ENCODE measurements at places on chromosomes 11 and 22. TPM values are rescaled to one million over a fixed set of nuclear protein-coding genes. Genes with fewer than 3 reads are reported as not detected.

DNA sequence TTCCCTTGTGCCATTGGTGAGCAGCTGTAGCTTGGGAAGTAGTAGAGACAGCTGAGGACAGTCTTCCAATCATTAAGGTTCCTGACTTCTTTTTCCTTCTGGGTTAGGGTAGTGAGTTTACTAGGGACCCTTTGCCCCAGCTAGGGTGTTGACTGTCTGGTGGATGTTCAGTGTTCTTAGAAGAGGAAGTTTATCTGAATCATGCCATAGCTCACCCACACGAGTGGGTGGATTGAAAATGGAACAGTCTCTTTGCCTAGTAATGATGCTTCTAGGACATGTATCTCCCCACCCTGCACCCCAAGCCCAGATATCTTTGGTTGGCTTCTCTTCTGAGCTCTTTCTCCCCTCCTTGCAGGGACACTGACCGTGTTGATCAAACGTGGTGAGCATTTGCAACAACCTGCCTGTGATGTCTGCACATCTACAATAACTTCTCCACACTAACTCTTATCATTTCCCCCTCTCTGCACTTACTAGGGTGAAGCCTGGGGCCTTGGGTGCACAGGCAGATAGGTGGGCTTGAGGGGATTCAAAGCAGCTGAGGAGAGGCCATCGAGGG lies 57.1 kb upstream of the HORMAD2 start:
- no peaks in the 10 kb centered on the region for H3K4me1 ChIP-seq
- H3K4me3 ChIP-seq: no peak overlapping the region
- DNase-seq: no peak
- H3K27ac ChIP-seq: no peak overlapping the region

GRCh38 chr11:32417806-32418205 lies 17.5 kb downstream of the WT1 start:
- H3K27ac ChIP-seq: no peak overlapping the region
- H3K36me3 ChIP-seq: no peaks in the 10 kb centered on the region
- DNase-seq: no peak
- H3K4me1 ChIP-seq: no peaks in the 10 kb centered on the region

GRCh38 chr11:99277281-99277680 lies 256.5 kb downstream of the CNTN5 start:
- no peak overlapping the region for H3K27ac ChIP-seq
- no peaks in the 10 kb centered on the region for H3K27me3 ChIP-seq
- no peaks in the 10 kb centered on the region for H3K36me3 ChIP-seq
- H3K4me1 ChIP-seq: no peaks in the 10 kb centered on the region
- H3K4me3 ChIP-seq: no peak overlapping the region

DNA sequence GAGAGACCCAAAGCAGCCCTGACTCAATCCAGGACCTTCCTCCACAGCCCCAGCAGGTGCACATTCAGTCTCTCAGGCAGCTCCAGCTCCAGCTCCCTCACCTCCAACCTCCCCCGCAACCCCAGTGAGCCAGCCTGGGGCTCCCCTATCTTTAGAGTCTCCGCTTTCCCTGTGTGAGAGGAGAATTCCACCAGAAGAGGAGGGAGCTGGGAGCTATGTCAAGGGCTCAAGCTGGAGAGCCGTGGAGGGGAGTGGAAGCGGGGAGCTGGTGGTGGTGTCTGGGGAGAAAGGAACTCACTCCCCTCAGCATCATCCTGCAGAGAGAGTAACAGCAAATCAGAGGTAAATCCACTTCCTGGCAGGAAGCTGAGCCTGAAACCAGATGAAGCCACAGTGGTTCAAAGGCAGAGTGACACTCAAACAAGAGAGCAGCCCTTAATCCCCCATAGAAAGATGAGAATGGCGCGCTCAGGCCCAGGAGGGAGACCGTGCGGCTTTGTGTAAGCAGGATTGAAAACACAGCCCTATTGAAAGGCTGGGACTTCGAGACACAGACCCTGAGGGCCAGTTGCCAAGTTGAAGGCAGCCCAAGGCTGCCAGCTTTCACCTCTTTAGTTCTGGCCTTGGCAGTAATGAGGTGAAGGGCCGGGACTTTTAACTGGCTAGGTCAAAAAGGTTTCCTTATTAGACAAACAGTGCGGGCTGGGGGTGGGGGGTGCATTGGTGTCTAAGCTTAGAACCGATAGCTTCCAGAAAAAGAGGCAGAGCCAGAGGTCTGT lies 21.4 kb upstream of the CDON start:
- no peak overlapping the region for H3K27ac ChIP-seq
- no peaks in the 10 kb centered on the region for H3K27me3 ChIP-seq
- DNase-seq: no peak

GRCh38 chr22:22397875-22398524 lies 110.5 kb downstream of the ZNF280B start:
- no peak overlapping the region for H3K4me3 ChIP-seq
- DNase-seq: peak; percentile 84
- peak overlapping the region; percentile 27 for H3K27ac ChIP-seq
- no peaks in the 10 kb centered on the region for H3K27me3 ChIP-seq
- H3K36me3 ChIP-seq: no peaks in the 10 kb centered on the region
- H3K4me1 ChIP-seq: no peaks in the 10 kb centered on the region

DNA sequence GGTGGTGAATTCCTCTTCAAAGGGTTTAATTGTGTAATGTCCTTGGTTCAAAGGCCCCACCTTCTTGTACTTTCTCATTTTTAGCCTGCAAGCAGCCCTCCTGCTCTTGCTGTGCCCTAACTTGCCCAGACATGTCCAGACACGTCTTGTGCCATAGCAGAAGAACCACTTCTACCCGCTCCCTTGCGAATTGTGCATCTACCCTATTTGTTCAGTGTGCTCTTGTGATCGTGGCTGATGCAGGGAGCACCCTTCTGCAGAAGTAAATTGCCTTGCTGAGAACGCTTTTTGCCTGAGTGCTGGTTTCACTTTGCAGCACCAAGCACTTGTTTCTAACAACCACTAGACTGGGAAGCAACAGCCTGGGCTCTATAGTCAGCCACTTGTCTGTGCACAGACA lies 249.4 kb downstream of the SBF2 start:
- H3K4me1 ChIP-seq: peaks cover 2% of the 10 kb centered on the region
- no peaks in the 10 kb centered on the region for H3K27me3 ChIP-seq
- no peak for DNase-seq
- H3K27ac ChIP-seq: no peak overlapping the region

GRCh38 chr11:57276169-57276970 lies 39.3 kb upstream of the APLNR start:
- no peak overlapping the region for H3K27ac ChIP-seq
- no peaks in the 10 kb centered on the region for H3K36me3 ChIP-seq
- no peak for DNase-seq
- no peak overlapping the region for H3K4me3 ChIP-seq

DNA sequence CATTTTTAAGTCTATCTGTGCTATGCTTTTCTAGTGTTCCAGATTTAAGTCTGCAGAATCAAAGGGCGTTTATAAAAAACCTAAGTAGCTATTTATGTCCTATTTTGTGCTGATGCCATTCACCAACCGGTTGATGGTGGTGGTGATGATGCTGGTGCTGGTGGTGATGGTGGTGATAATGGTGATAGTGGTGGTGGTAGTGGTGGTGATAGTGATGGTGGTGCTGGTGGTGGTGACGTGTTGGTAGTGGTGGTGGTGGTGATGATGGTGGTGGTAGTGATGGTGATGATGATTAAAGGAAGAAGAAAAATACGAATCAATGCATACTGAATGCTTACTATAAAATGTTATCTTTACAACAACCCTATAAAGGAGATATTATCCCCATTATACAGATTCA lies 178.2 kb downstream of the OPCML start:
- no peaks in the 10 kb centered on the region for H3K27me3 ChIP-seq
- no peaks in the 10 kb centered on the region for H3K36me3 ChIP-seq
- H3K4me3 ChIP-seq: no peak overlapping the region
- H3K4me1 ChIP-seq: no peaks in the 10 kb centered on the region

- no peaks in the 10 kb centered on the region for H3K36me3 ChIP-seq
- H3K4me3 ChIP-seq: no peak overlapping the region
- H3K4me1 ChIP-seq: peaks cover 5% of the 10 kb centered on the region
- no peaks in the 10 kb centered on the region for H3K27me3 ChIP-seq
- H3K27ac ChIP-seq: no peak overlapping the region
These were observed 317.4 kb downstream of the C11orf87 start for GRCh38 chr11:109739379-109739778.

GRCh38 chr22:46473896-46474557 lies 63.4 kb downstream of the CELSR1 start:
- DNase-seq: no peak
- no peak overlapping the region for H3K4me3 ChIP-seq
- no peaks in the 10 kb centered on the region for H3K36me3 ChIP-seq
- no peaks in the 10 kb centered on the region for H3K4me1 ChIP-seq

- H3K27me3 ChIP-seq: no peaks in the 10 kb centered on the region
- DNase-seq: no peak
- H3K27ac ChIP-seq: peak overlapping the region; percentile 27
- H3K36me3 ChIP-seq: no peaks in the 10 kb centered on the region
These were observed 259.2 kb upstream of the SORL1-AS1 start for GRCh38 chr11:121711939-121712338.

DNA sequence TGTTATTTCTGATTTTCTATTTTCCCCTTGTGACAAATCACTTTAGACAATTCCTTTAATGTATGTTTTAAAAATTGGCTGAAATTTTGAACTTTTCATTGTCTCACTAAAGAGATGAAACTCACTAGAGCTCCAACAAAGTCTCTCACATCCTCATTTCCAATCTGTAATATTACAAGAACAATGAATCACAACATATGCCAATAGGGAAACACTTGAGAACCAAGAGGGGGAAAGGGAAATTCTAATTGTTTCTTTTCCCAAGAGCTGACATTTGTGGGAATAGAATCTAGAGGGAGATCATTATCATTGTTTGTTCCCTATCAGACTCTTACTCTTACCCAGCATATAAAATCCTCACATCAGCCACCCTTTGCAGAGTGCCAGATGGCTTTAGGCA lies 28.2 kb downstream of the OR10D3 start:
- no peak overlapping the region for H3K27ac ChIP-seq
- H3K4me1 ChIP-seq: no peaks in the 10 kb centered on the region
- no peaks in the 10 kb centered on the region for H3K27me3 ChIP-seq
- H3K36me3 ChIP-seq: no peaks in the 10 kb centered on the region
- H3K4me3 ChIP-seq: no peak overlapping the region

DNA sequence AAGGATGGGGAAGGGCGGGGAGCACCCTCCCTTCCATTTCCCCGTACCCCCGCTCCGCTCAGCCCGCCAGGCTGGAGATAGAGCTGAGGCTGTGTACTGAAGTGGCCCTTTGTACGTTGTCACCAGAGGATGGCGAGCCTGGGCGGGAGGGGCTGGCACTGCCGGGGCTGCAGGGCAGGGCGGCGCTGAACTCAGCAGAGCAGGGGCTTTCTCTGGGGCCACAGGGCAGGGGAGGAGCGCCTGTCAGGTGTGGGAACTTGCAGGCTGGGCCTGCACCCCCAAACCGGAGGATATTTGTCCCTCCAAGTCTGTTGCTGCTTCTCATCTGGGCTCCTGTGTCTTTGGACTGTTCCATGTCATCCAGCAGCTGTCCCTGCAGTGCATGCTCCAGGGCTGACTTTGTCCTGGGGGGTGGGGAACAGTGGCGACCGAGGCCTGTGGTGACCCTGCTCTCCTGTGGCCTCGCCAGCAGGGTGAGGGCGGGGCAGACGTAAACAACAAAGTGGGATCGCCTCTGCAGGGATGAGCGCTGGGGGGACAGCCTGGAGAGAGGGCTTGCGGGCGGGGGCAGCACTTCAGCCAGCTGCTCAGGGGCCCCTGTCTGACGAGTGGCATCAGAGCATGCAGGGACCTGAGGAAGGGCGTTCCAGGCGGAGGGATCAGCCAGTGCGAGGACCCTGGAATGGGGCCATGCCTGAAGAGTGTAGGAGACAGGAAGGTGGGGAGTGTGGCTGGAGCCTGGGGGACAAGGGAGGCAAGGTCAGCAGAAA lies 13.1 kb downstream of the MGAT3 start:
- DNase-seq: no peak
- H3K4me1 ChIP-seq: no peaks in the 10 kb centered on the region
- no peak overlapping the region for H3K4me3 ChIP-seq
- no peaks in the 10 kb centered on the region for H3K36me3 ChIP-seq
- no peaks in the 10 kb centered on the region for H3K27me3 ChIP-seq
- H3K27ac ChIP-seq: peak overlapping the region; percentile 67

DNA sequence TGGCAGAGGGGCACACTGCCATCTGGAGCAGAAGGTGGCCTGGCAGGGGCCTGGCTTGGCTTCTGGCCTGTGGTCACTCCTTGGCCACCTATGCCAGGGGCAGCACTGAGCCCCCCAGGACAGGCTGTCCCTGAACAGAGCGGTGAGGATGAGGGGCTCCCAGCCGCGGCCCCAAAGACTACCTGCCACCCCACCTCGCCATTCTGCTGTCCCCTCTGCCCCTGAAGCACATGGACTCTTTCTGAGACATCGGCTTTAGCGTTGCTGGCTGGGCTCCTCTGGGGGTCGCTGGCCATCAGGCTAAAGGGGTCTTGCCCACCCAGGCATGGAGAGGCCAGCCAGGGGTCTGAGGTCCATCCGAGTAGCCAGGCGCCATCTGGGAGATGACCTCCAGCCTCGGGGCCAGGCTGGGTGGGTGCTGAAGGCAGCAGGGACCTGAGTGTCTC lies 87.8 kb downstream of the WNT7B start:
- no peaks in the 10 kb centered on the region for H3K27me3 ChIP-seq
- no peak overlapping the region for H3K27ac ChIP-seq
- H3K4me3 ChIP-seq: no peak overlapping the region
- no peak for DNase-seq

GRCh38 chr11:47438721-47439120 lies 10.2 kb downstream of the RAPSN start:
- H3K4me1 ChIP-seq: peaks cover 7% of the 10 kb centered on the region
- no peaks in the 10 kb centered on the region for H3K36me3 ChIP-seq
- H3K27me3 ChIP-seq: no peaks in the 10 kb centered on the region
- no peak overlapping the region for H3K27ac ChIP-seq
- no peak for DNase-seq

DNA sequence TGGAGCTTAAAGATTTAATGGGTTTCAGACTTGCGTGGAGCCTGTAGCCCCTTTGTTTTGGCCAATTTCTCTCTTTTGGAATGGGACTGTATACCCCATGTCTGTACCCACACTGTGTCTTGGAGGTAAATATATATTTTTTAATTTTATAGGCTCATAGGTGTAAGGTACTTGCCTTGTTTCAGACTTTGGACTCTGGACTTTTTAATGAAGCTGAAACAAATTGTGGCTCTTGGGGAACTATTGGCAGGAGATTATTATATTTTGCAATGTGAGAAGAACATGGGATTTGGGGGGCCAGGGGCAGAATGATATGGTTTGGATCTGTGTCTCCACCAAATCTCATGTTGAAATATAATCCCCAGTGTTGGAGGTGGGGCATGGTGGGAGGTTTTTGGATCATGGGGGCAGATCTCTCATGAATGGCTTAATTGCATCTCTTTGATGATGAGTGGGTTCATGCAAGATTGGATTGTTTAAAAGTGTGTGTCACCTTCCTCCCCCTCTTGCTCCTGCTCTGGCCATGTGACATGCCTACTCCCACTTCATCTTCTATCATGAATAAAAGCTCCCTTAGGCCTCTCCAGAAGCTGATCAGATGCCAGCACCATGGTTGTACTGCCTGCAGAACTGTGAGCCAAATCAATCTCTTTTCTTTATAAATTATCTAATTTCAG lies 74.1 kb upstream of the ARHGAP20 start:
- H3K36me3 ChIP-seq: no peaks in the 10 kb centered on the region
- no peak for DNase-seq
- H3K27me3 ChIP-seq: no peaks in the 10 kb centered on the region
- H3K4me1 ChIP-seq: no peaks in the 10 kb centered on the region
- no peak overlapping the region for H3K27ac ChIP-seq
- H3K4me3 ChIP-seq: no peak overlapping the region

The RHBDD3 gene
- total RNA-seq: 19.7 TPM

The ME3 gene
- total RNA-seq: 40.5 TPM

The KCNJ5 gene
- 4.7 TPM for total RNA-seq

The SLC1A2 gene
- 0.14 TPM for total RNA-seq

The MIAT gene
- total RNA-seq: 1.7 TPM

The CTSW gene
- total RNA-seq: 0.82 TPM

The C1QTNF5 gene
- 29.9 TPM for total RNA-seq

The SCGB1D2 gene
- total RNA-seq: not detected

The C11orf87 gene
- not detected for total RNA-seq

The IFITM10 gene
- total RNA-seq: 1.4 TPM

The NECTIN1 gene
- total RNA-seq: 1.1 TPM

The DTX4 gene
- 3.6 TPM for total RNA-seq

Measured in sigmoid colon (tissue), 7 donors.